HuH-7 (cell line): ENCODE measurements at places on chromosomes 16 and 17.
A peak's percentile ranks its signal among the peaks of the same experiment; 100 is the strongest.

DNA sequence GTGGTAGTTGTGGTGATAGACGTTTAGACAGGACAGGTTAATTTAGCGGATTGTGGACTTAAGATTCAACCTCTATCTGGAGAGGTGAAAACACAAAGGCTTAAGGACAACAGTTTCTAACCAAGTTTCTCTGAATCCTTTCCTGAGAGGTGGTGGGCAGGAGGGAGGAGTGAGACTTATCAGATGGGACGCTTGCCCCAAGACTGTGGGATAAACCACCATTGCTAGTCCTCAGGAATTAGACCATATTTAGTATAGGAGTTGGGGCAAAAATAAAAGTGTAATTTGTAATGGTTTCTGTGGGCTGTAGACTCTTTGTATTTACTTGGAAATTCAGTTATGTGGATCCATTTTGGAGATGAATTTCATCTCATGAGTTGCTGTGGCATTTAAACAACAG lies 6.6 kb downstream of the PDP2 start:
- no peak for DNase-seq

GRCh38 chr17:30969989-30970830 lies 629 bp upstream of the RNF135 start:
- DNase-seq = no peak

GRCh38 chr17:35866341-35866950 lies 2.2 kb downstream of the HEATR9 start:
- peak; percentile 31 for DNase-seq

DNA sequence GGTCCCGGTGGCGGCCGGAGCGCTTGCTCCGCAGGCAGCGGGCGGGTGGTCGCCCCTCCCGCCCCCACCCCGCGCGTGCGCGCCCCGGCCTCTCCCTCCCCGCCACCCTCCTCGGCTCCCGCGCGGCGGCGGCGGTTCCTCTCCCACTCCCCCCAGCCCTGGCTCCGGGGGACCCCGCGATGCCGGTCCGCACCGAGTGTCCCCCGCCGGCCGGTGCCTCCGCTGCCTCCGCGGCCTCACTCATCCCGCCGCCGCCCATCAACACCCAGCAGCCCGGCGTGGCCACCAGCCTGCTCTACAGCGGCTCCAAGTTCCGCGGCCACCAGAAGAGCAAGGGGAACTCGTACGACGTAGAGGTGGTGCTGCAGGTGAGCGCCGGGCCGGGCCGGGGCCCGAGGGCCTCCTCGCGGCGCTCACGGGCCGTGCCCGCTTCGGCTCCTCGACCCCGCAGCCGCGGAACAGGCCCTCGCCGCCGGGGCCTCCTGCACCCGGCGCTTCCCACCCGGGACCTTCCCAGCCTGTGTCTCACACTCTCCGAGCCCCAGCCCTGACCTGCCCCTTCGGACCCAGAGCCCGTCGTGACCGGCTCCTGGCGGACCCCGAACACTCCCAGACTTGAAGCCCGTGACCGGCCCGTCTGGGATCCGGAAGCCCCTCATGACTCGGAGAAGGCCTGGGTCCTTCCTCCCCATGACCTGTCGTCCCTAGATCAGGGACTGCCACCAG lies 490 bp downstream of the GID4 start:
- DNase-seq = no peak

- DNase-seq = no peak
These were observed 11.5 kb downstream of the PRKCB start for GRCh38 chr16:23847251-23847650.

GRCh38 chr17:13787636-13788035 lies 185.9 kb upstream of the HS3ST3A1 start:
- no peak for DNase-seq

DNA sequence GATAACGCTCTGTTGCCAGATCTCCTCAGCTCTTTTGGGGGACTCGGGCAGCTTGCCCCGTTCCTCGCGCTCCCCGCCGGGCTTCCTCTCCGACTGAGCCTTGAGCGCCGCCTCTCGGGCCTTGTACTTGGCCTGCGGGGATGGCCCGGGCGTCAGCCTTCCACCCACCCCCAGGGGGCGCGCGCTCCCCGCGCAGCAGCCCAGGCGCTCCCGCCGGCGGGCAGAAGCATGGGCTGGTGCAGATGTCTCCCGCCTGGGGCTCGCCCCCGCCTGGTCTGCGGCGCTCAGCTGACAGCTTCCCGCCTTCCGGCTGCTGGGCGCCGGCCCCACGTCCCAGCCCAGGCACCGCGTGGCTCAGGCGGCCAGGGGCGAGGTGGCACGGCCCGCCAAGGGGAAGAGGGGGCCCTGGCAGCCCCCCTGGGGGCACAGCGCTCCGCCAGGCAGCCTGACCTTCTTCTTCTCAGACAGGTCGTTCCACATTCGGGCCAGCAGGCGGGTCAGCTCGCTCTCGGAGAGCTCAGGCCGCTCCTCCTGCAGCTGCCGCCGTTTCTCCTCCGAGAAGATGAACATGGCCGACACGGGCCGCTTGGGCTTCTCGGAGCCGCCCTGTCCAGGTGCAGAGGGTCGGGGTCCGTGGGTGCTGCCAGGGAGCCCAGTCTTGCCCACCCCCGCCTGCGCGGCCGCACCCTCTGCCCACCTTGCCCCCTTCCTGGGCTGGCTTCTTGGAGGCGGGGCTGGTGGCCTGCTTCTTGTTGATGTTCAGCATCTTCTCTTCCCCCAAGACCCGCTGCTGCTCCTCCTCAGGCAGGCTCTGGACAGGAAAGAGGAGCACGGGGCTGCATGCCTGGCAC lies 8.9 kb downstream of the UBTF start:
- DNase-seq = peak; percentile 96

GRCh38 chr16:65294708-65295107 lies 172.8 kb upstream of the CDH11 start:
- no peak for DNase-seq

DNA sequence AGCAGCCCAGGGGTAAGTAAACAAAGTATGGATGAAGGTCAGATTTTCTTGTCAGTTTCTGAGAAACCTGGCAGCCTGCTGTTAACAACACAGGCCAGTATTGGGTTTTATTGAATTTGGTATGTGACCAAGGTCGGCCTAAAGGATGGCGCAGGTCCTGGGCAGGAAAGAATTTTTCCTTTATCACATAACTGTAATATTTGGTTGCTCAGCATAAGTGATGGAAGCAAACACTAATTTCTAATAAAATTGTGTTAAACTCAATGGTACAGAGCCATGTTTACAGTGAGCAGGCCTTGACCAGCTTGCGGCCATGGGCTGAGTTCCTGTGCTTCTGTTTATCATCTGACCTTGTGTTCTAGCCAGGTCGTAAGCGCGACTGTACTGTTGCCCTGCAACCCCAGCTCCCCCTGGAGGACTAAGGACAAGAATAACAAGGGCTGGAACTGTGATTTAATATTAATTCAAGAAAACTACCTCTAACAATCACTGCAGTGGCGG lies 10.5 kb downstream of the POLDIP2 start:
- no peak for DNase-seq

- no peak for DNase-seq
These were observed 26.4 kb upstream of the TAOK1 start for GRCh38 chr17:29363716-29364115.

GRCh38 chr16:82605863-82606620 lies 20.7 kb upstream of the CDH13 start:
- no peak for DNase-seq

- DNase-seq = no peak
These were observed 184.2 kb downstream of the COPRS start for GRCh38 chr17:31674717-31675349.

DNA sequence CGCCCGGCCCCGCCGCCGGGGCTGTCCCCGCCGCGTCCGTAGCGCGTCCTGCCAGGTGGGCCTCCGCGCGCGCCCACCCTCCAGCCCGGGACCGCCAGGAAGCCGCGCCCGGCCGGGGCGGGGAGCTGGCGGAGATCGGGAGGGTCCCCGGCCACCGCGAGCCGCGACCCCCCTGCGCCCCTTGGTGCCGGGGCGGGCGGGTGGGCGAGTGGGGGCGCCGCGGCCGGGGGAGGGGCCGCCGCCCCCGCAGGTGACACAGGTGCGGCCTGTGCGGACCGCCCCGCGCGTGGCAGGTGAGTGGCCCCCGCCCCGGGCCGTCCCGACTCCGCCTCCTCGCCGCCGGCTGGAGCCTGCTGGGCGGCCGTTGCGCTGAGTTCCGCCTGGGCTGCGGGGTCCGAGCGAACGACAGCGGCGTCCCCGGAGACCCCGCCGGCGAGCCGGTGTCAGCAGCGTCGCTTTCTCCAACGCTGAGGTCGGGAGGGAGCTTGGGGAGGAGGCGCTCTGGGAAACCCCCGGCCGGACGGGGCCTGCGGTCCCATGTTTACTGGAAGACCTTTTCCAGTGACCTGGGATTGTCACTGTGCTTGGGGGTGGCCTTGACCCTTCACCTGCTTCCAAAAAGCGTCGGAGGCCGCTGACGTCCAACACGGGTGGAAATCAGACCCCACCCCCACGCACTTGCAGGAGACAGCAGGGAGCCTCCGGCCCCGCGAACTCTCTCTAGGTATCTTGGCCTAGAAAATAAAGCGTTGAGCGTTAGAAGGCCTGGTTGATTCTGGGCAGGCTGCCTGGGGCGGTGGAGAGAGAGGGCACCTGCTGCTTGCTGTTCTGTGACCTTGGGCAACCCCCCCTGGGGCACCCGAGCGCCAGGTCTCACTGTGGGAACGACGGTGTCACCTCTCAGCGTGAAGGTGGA lies 542 bp downstream of the KLHL36 start:
- DNase-seq = peak; percentile 73

DNA sequence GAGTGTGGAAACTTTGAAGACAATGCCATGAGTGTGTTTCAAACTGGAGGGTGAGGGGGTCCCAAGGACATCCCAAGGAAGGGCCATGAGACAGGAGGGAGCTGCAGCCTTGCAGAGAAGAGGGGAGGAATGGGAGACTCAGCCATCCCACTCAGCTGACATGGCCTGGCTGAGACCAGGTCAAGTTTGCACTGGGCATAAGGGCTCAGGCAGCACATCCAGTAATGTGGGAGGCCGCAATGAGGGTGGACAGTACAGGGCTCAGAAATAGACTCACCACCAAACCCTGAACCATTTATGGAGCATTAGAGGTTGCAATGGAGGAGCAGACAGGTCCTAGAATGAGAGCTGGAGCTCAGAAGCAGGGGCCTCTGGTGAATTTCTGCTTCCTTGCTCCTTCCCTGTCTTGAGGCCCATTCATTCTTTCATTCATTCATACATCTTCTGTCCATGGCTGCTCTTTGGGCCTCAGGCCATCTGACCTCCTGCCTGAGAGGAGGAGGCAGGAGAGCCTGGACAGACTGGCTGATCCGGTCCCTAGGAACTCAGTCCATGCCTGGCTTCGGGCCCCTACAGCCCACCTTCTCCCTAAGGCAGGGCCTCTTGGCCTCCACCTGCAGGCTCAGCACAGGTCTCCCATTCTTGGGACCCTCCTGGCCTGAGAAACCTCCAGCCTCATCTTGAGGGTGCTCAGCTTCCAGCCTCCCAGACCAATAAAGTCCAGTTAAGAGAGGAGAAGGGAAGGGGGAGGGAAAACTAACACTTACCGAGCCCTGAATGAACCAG lies 70.5 kb upstream of the CDH5 start:
- no peak for DNase-seq

- DNase-seq = no peak
These were observed 314.3 kb downstream of the SNX29 start for GRCh38 chr16:12290868-12291267.

DNA sequence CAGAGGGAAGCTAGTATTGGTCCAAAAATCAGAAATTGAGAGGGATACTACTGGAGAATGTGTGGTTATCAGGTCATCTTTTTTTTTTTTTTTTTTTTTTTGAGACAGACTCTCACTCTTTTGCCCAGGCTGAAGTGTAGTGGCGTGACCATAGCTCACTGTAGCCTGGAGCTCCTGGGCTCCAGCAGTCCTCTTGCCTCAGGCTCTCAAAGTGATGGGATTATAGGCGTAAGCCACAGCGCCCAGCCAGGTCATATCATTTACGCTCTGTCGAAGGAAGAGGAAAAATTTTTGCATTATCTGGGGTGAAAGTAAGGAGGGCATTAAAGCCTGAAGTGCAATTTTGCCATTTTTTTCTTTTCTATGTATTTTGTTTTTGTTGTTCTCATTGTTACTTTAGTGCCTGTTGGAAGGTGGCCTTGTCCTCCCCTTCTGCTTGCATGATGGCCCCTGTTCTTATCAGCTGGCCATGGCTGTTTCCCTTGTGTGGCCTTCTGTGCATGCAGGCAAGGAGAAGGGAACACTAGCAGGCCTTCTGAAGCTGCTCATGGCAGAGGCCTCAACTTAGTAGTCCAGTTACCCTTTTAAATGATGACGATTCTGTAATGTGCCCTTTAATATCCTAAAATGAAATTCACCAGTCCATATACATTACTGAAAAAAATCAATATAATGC lies 118.3 kb downstream of the SPECC1 start:
- no peak for DNase-seq

DNA sequence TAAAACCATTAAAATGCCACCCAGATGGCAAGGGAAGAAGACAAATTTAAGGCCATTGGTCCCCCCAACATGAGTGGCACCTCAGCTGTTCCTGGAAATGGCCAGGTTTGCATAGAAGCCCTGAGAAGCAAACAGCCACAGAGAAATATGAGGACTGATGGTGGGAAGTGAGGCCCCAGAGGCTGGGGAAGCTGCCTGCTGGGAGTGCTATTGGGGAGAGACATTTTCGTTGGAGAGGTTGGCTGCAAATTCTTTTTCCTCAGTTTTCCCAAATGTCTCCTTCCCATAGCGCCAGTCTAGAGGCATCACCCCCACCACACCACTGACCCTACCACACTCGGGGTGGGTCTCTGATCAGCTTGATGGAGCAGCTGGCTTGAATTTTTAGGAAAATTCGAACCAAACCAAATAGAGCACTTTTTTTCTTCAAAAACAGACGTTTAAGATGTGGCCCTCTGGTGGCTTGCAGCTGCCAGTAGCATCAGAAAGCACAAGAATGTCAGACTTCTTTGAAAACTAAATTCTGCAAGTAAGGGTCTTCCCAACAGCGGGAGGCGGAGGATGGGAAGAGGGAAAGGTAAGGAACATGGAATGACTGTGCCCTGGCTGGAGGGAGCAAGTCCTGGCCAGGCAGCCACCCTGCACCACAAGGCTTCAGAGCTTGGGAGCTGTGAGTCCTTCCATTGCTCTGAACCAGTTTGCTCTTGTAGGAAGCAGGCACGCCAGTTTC lies 13.2 kb upstream of the SLC12A3 start:
- no peak for DNase-seq

GRCh38 chr16:14106457-14106856 lies 35.3 kb downstream of the MRTFB start:
- no peak for DNase-seq

DNA sequence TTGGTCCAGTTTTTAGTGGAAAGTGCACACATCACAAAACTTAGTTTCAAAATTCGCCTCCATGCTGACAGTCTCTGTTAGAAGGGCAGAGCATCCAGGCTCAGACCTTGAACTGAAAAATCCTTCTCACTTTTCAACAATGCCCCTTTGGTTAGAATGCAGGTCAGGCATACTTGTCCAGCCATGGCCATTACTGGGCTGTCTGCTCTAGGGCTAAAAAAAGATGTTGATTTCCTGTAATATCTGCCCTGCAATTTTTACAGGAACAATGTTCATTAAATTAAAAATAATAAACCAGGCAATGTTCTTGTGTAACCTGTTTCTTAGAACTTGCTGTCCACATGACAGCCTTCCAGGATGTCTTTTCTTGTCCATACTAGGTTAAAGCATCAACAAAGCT lies 122.4 kb downstream of the SNX11 start:
- DNase-seq = no peak
